ENCODE measurements at places on chromosomes 3 and 15.

- no peak for DNase-seq
Observed at GRCh38 chr3:49162751-49163419, 3.2 kb downstream of the CCDC71 start.

GRCh38 chr3:153591561-153592245 is 429.7 kb downstream of the RAP2B start:
- DNase-seq = no peak

DNA sequence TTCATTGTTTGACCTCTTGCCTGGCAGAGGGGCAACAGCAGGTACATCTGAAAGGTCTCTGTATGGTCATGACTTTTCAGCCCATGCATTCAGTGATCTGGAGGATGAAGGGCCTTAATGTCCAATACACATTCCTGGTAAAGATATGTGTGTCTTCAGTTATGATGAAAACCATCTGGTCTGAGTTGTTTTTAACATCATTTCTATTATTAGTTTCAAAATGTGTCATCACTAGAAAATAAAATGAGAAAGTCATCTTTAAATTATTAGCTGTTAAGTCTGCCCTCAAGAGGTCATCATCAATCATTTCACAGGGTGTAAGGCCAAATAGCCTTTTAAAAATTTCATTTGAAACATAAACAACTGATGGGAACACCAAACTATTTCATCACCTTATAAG is 92.1 kb upstream of the PLSCR4 start:
- no peak for DNase-seq

- no peak for DNase-seq
Observed at GRCh38 chr3:9701711-9702110, 1.9 kb upstream of the CPNE9 start.

GRCh38 chr15:64642875-64643274 is 132.5 kb downstream of the RBPMS2 start:
- DNase-seq = no peak

DNA sequence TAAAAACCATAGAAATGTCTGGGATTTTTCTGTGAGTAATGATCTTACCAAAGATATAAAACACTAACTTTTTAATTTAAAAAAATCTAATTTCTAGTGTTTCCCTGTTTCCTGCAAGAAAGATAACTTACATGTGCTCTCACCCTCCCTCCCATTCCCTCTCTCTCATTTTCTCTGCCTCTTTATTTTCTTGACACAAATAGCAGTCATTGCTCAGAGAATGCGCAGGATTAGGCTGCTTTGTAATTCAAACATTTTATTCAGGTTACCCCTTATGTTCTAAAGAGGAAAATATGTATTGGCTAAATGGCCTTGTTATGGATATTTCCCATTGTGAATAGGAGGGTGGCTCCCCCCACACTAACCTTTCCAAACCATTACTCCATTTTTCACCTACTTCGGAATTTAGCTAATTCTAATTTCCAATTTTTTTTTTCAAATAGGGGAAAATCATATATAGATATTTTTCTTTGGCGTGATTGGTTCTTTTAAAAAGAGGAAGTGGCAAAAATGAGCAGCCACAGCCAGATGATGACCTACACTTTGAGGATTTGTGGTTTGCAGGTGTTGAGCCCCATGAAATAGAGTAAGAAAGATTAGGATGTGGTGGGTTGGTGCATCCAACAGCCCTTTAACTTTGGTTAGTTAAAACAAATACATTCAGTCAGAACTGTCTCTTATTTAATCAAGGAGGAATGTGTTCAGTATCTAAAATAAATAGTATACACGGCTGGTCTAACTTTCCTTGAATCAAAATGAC is 554.4 kb downstream of the IGSF11 start:
- no peak for DNase-seq

DNA sequence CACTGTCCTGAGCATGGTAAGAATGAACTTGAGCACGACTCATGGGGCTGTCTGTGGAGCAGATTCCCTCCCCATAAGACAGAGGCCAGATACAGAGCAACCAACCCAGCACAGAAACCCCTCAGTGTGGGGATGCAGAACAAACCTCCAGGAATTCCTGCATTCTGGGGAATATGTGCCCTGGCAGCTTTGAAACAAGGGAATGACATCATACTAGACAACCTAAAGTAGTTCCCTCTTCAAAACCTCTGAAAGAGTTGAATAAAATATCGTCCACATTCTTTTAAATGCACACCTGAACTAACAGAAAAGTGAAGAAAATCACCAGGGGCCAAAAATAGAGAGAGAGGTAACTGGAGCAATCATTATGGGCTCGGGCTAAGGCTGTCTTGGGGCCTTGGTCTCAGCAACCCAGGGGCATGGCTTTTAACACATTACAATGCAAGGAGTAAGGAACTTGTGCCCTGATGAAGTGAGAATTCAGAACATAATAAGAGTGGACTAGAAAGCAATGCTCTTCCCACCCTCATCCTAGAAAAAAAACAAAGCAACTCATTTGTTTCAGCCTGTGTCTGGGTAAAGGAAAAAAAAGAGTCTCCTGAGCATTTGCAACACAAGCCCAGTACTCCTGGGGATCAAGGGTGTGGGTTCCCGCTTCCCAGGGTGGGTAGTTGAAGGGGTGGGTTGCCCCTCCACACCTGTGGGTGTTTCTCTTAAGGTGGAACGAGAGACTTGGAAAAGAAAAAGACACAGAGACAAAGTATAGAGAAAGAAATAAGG is 43.9 kb downstream of the ADIPOQ start:
- peak; percentile 66 for DNase-seq

GRCh38 chr3:69823743-69824142 is 84.5 kb downstream of the MITF start:
- DNase-seq = no peak

Measured in NCI-H82 (cell line).